Hindlimb muscle (tissue), 1 donor: ENCODE measurements at places on chromosomes 12 and 14. TPM values are rescaled to one million over a fixed set of nuclear protein-coding genes. Genes with fewer than 3 reads are reported as not detected.
A peak's percentile ranks its signal among the peaks of the same experiment; 100 is the strongest.

The SERPINA3 gene
- polyA plus RNA-seq, result not detected

GRCh38 chr12:8493084-8493483, 20.2 kb upstream of the CLEC4D start:
- peak; percentile 11 for DNase-seq

- no peak for DNase-seq
Measured at GRCh38 chr12:70609203-70609602, 28.0 kb downstream of the PTPRB start.

GRCh38 chr12:130097342-130097741, 64.9 kb upstream of the FZD10 start:
- no peak for DNase-seq

DNA sequence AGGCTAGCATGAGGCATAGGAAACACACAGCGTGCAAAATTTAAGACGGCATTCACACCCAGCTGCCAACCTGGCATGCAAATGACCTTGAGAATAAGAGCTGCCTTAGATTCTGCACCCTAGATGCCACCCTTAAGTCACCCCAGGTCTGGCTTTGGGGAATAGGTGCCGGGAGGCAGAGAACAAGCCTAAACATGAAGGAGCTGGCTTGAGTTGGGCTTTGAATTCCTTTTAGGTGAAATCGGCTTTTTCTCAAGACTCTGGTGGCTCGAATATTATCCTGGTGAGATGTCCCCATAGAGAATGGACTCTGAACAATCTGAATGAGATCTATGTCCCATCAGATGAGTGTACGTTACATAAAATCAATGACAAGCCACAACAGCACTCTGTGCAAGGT, 1090.5 kb downstream of the VRK1 start:
- no peak for DNase-seq

GRCh38 chr14:98897605-98898309, 374.2 kb downstream of the BCL11B start:
- no peak for DNase-seq

- DNase-seq, result no peak
Measured at GRCh38 chr12:91556909-91557308, 374.3 kb upstream of the DCN start.

The CAMKK2 gene
- polyA plus RNA-seq, result 20.7 TPM

DNA sequence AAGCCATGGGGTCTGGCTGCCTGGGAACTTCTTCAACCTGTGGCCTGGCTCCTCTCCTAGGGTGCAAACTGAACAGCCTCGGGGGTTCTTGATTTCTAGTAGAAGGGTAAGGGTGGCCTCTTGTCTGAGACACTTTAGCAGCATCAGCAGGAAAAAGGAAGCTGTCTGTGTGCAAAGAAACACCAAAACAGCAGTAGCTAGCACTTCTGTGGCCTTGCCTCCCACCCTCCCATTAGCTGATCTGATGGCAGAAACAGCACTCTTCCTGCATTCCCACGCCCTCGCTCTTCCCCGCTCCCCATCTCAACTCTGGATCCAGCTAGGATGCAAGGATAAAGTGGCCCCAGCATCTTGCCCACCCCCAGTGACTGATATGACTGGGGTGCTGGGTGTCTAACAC, 20.7 kb downstream of the SLC7A8 start:
- no peak for DNase-seq

GRCh38 chr12:107523775-107524535, 161.6 kb upstream of the PWP1 start:
- DNase-seq, result no peak

The OLR1 gene
- 2.3 TPM for polyA plus RNA-seq

The GPR84 gene
- 0.17 TPM for polyA plus RNA-seq

- DNase-seq, result no peak
Measured at GRCh38 chr12:95633732-95634465, 82.6 kb upstream of the USP44 start.

GRCh38 chr12:45354399-45354798, 138.5 kb downstream of the ANO6 start:
- no peak for DNase-seq

GRCh38 chr14:96097752-96098151, 58.6 kb downstream of the C14orf132 start:
- DNase-seq, result no peak

The SLC6A15 gene
- polyA plus RNA-seq, result 2.9 TPM

GRCh38 chr14:47278233-47278842, 397.1 kb downstream of the MDGA2 start:
- peak; percentile 21 for DNase-seq

The RAD51AP1 gene
- 6.6 TPM for polyA plus RNA-seq

The SCNN1A gene
- polyA plus RNA-seq, result 0.49 TPM

- DNase-seq, result no peak
Measured at GRCh38 chr12:110366321-110367142, 37.0 kb downstream of the ANAPC7 start.

GRCh38 chr12:76312315-76312714, 35.9 kb downstream of the BBS10 start:
- DNase-seq, result no peak

DNA sequence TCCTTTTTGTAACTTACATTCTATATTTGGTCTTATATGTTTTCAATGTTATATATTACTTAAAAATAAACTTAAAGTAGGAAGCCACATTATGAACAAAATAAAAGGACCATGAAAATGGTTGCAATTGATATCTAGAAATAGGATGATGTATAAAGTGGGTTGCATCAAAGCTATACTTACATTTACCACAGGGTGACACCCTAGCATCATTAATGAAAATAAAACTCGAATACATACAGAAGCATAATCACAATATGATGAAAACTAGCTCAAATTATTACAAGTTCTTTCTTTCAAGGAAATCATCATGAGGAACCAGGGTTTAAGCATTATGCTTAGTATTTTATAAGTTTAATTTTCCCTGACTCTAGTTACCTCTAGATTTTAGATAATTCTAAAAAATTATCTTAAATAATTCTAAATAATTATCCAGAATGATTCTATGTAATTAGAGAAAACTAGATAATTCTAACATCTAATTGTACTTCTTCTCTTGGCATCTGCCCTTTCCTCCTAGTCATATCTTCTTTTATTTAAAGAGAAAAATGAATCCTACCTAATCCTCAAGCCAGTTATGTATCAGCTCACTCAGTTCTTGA, 31.2 kb downstream of the TAS2R7 start:
- peak; percentile 32 for DNase-seq
